ENCODE measurements at places on chromosomes 11 and 22. TPM values are rescaled to one million over a fixed set of nuclear protein-coding genes. Genes with fewer than 3 reads are reported as not detected.
A peak's percentile ranks its signal among the peaks of the same experiment; 100 is the strongest.

GRCh38 chr22:23180893-23181720, 798 bp downstream of the BCR start:
- H3K27ac ChIP-seq = peak overlapping the region; percentile 41
- peak overlapping the region; percentile 81 for H3K4me3 ChIP-seq
- peaks cover 30% of the 10 kb centered on the region for H3K36me3 ChIP-seq
- H3K27me3 ChIP-seq = no peaks in the 10 kb centered on the region
- peaks cover 60% of the 10 kb centered on the region for H3K4me1 ChIP-seq

GRCh38 chr11:112611771-112612170, 349.4 kb upstream of the NCAM1 start:
- DNase-seq = no peak
- H3K4me3 ChIP-seq = no peak overlapping the region
- no peak overlapping the region for H3K27ac ChIP-seq
- no peaks in the 10 kb centered on the region for H3K4me1 ChIP-seq
- H3K36me3 ChIP-seq = no peaks in the 10 kb centered on the region
- peaks cover 4% of the 10 kb centered on the region for H3K27me3 ChIP-seq

DNA sequence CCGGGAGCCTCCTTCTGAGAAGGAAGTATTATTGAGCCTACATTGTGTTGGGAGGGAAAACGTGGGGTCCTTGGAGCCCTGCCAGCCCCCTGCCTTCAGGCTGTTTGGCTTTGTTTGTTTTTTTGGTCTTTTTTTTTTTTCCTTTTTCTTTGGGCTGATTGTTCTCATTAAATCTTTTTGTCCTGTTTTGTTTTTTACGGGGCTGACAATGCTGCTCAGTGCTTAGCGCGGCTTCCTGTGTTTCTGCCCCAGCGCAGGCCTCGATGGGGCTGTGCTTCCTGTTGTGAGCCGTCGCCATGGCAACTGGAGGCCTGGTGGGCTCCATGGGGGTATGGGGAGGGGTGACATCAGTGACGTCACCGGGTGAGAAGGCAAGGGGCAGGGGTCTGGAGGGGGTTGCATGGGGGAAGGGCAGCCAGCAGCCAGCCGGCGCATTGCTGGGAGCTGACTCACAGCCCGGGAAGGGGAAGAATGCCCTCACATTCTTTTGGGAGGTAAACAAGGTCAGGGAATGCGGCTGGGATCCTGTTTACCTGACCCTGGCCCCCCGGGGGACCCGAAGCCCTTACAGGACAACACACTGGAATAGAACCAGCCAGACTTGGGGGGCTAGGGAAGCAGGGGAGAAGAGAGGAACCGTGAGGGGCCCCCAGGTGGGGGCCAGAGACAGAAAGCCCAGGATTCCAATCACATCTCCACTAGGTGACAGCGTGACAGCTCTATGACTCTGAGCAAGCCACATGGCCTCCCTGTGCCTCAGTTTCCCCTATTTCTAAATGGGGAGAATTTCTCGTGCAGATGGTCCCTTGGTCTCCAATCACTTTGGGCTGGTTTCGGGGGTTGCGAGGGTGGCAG, 22.2 kb upstream of the CBX7 start:
- peak overlapping the region; percentile 92 for H3K27ac ChIP-seq
- H3K27me3 ChIP-seq = no peaks in the 10 kb centered on the region
- H3K4me3 ChIP-seq = peak overlapping the region; percentile 20
- peaks cover 59% of the 10 kb centered on the region for H3K4me1 ChIP-seq

DNA sequence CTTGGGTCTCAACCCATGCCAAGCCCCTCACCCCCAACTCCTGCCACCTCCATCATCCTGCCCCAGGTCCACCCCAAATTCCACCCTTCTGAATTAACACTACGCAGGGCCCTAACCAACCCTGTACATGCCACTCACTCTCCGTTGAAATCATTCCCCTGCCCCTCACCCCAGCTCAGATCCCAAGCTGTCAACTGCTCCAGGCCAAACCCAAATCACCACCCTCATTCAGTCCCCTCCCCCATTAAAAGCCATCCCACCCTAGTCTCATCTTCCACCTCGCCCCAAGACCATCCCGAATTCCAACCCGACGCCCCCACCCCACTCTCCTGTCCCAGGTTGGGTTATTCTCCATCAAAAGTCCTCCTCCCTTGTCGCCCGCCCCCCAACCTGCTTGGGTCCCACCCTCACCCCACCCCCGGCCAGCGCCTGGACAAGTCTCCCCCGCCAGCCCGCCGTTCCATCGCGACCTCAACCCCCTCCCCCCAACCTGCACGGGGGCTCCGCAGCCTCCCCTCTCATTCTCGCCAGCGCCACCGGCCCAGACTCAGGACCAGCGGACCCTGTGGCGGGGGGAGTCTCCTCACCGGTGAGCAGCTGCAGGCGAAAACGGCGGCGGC, 466 bp downstream of the FAM168A start:
- DNase-seq = peak; percentile 6
- peak overlapping the region; percentile 90 for H3K4me3 ChIP-seq
- no peaks in the 10 kb centered on the region for H3K27me3 ChIP-seq
- H3K36me3 ChIP-seq = peaks cover 4% of the 10 kb centered on the region

- H3K36me3 ChIP-seq = peaks cover 7% of the 10 kb centered on the region
- peaks cover 32% of the 10 kb centered on the region for H3K4me1 ChIP-seq
- peak overlapping the region; percentile 83 for H3K4me3 ChIP-seq
- H3K27ac ChIP-seq = peak overlapping the region; percentile 83
- no peaks in the 10 kb centered on the region for H3K27me3 ChIP-seq
These were observed 1.3 kb downstream of the RNF169 start for GRCh38 chr11:74749965-74750296.

DNA sequence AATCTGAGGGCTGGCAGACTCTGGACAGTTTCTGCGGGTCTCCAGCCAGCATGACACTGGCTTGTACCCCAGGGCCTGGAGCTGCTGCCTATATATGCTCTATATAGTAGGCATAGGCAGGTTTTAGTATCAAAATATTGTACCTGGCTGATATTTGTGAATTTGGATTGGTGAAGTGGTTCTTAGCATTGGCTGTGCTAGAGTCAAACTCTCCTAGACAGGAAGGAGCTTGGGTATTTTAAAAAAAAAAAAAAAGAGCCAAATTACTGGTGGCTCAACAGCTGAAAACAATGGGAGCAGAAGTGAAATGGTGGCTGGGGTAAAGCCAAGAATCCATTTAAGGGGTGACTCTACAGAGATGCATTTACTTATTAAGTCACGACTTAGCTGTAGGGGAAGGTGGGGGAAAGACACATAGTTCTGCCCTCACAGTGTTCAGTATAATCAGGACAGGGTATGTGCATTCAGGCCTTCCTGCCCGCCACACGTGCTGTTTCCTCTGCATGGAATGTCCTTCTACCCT, 11.0 kb upstream of the MTFP1 start:
- no peaks in the 10 kb centered on the region for H3K27me3 ChIP-seq
- peaks cover 31% of the 10 kb centered on the region for H3K4me1 ChIP-seq
- no peak for DNase-seq
- peaks cover 56% of the 10 kb centered on the region for H3K36me3 ChIP-seq
- no peak overlapping the region for H3K4me3 ChIP-seq

DNA sequence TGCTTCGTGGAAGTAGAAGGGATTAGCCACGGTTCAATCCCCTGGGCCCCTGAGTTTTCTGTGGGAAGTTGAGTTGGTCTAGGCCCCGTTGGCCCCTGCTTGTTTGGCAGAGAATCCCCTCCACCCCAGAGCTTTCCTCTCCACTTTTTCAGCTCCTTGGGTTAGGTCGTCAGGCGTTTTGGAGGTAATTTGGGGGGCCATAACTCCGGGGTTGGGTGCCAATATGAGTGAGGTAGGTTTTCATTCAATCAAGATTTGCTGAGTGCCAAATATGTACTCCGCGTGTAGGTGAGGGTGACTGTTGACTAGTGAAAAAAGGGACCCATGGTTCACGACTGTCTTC, 590 bp downstream of the ATG13 start:
- no peak for DNase-seq
- H3K36me3 ChIP-seq = peaks cover 24% of the 10 kb centered on the region
- peak overlapping the region; percentile 89 for H3K4me3 ChIP-seq
- H3K27ac ChIP-seq = peak overlapping the region; percentile 100
- peaks cover 46% of the 10 kb centered on the region for H3K4me1 ChIP-seq

GRCh38 chr11:99693941-99694492, 673.3 kb downstream of the CNTN5 start:
- no peaks in the 10 kb centered on the region for H3K36me3 ChIP-seq
- DNase-seq = no peak
- no peak overlapping the region for H3K4me3 ChIP-seq

- peak overlapping the region; percentile 46 for H3K27ac ChIP-seq
- peaks cover 51% of the 10 kb centered on the region for H3K4me1 ChIP-seq
- H3K36me3 ChIP-seq = peaks cover 46% of the 10 kb centered on the region
- H3K4me3 ChIP-seq = no peak overlapping the region
- H3K27me3 ChIP-seq = no peaks in the 10 kb centered on the region
These were observed 34.6 kb downstream of the SPECC1L start for GRCh38 chr22:24305260-24305692.

DNA sequence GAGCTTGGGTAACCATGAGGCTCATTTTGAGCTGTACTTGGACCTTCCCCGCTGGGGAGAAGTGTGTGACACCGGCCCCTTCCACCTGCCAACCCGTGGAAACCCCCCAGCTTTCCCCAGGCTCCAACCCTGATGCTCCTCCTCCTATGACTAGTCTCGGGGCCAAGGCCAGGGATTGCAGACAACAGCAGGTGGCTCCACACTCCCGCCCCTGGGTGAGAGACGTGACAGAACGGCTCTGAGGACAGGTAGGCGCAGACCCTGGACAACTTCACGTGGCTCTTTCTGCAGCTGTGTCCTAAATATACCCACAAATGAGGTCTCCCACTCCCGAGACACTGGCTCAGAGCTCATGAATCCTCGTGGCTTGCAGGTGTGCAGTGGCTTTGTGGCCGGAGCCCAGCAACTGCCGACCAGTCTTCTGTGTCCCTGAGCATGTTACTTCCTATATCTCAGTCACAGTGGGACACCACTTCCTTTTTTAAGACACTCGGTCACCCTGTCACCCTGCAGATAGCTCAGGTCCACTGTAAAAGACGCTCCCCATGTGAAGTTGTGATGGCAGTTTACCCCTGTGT, 55.2 kb downstream of the NECTIN1 start:
- H3K36me3 ChIP-seq = no peaks in the 10 kb centered on the region
- peaks cover 9% of the 10 kb centered on the region for H3K4me1 ChIP-seq
- no peak overlapping the region for H3K27ac ChIP-seq
- H3K4me3 ChIP-seq = no peak overlapping the region
- no peaks in the 10 kb centered on the region for H3K27me3 ChIP-seq
- DNase-seq = peak; percentile 36

GRCh38 chr22:47807506-47807905, 1045.1 kb downstream of the TBC1D22A start:
- no peaks in the 10 kb centered on the region for H3K27me3 ChIP-seq
- H3K4me3 ChIP-seq = no peak overlapping the region
- H3K4me1 ChIP-seq = no peaks in the 10 kb centered on the region

DNA sequence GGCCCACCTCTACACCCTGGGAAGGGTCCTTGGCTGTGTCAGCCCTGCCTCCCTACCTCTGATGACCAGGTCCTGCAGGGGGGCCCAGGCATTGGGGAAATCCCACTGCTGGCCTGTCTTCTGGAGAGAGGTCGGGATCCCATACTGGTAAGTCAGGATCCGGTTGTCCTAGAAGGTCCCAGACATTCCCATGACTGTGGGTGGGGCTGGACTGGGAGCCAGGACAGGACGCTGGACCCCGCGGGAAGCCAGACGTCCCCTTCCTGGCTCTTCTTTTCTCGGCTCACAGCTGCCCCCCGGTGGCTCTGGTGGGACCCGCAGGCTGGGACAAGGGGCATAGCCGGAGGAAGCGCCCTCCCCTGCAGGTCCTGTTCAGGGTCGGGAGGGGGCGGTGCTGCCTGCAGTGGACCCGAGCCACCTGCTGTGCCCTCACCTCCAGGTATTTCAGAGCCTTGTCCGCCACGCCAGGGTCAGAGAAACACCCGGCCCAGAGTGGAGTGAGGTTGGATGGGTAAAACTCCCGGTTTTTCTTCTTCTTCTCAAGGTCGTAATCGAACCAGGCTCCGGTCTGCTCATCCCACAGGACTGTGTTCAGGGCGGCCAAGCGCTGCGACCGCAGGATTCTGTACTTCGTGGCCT, 20.0 kb downstream of the TREH start:
- H3K27ac ChIP-seq = no peak overlapping the region
- H3K27me3 ChIP-seq = no peaks in the 10 kb centered on the region
- DNase-seq = peak; percentile 91
- no peaks in the 10 kb centered on the region for H3K36me3 ChIP-seq
- H3K4me3 ChIP-seq = no peak overlapping the region

- peaks cover 33% of the 10 kb centered on the region for H3K27me3 ChIP-seq
- no peak overlapping the region for H3K4me3 ChIP-seq
- DNase-seq = no peak
- no peaks in the 10 kb centered on the region for H3K36me3 ChIP-seq
- H3K27ac ChIP-seq = no peak overlapping the region
- no peaks in the 10 kb centered on the region for H3K4me1 ChIP-seq
These were observed 125.7 kb downstream of the TRIM29 start for GRCh38 chr11:120012245-120012644.

GRCh38 chr22:22362936-22363335, 118.3 kb downstream of the VPREB1 start:
- peaks cover 36% of the 10 kb centered on the region for H3K27me3 ChIP-seq
- no peak overlapping the region for H3K27ac ChIP-seq
- no peak for DNase-seq
- no peaks in the 10 kb centered on the region for H3K4me1 ChIP-seq

DNA sequence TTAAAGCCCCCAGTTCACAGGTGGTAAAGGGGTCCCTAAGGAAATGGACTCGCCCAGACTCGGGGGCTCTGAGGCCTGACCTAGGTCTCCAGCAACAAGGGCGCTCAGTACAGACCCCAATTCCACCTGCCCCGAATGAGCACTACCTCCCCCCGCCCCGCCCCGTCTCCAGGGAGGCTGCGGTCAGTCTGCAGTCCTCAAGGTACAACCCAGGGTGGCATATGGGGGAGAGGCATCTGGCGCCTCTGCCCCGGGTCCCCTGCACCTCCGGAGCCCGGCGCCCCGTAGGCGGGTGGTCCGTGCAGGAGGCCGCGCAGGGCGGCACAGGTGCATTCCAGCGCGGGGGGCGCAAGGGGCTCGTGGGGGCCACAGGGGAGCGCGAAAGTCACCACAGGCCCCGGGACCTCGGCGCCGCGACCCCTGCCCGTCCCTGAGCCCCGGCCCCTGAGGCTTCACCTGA, 361 bp downstream of the CTSD start:
- peak overlapping the region; percentile 37 for H3K27ac ChIP-seq
- H3K4me1 ChIP-seq = peaks cover 36% of the 10 kb centered on the region
- peak; percentile 19 for DNase-seq
- H3K27me3 ChIP-seq = no peaks in the 10 kb centered on the region

The TOLLIP gene
- total RNA-seq = 35.3 TPM

The MFRP gene
- not detected for total RNA-seq

The SHANK3 gene
- 0.04 TPM for total RNA-seq

The MPPED2 gene
- total RNA-seq = 0.33 TPM

The CCDC81 gene
- total RNA-seq = 0.64 TPM

The SOX6 gene
- not detected for total RNA-seq

The DDX25 gene
- total RNA-seq = 0.12 TPM

The CHRM1 gene
- not detected for total RNA-seq

The RFPL2 gene
- total RNA-seq = 0.30 TPM

The DAGLA gene
- total RNA-seq = 0.45 TPM
